Endothelial cell (in vitro differentiated cells): ENCODE measurements at places on chromosomes 4 and X. TPM values are rescaled to one million over a fixed set of nuclear protein-coding genes. Genes with fewer than 3 reads are reported as not detected.

The FGF13 gene
- total RNA-seq: 42.6 TPM

The ALB gene
- total RNA-seq: 0.64 TPM

The SMIM31 gene
- not detected for total RNA-seq

The FRMD7 gene
- total RNA-seq: not detected

The CTAG1A gene
- total RNA-seq: not detected

The UGT2B15 gene
- total RNA-seq: not detected

The CT45A10 gene
- not detected for total RNA-seq

The MAGEA8 gene
- total RNA-seq: not detected

The ODAPH gene
- total RNA-seq: not detected

The IQCM gene
- not detected for total RNA-seq

The DBET gene
- 0.28 TPM for total RNA-seq

The SORCS2 gene
- 1.3 TPM for total RNA-seq

DNA sequence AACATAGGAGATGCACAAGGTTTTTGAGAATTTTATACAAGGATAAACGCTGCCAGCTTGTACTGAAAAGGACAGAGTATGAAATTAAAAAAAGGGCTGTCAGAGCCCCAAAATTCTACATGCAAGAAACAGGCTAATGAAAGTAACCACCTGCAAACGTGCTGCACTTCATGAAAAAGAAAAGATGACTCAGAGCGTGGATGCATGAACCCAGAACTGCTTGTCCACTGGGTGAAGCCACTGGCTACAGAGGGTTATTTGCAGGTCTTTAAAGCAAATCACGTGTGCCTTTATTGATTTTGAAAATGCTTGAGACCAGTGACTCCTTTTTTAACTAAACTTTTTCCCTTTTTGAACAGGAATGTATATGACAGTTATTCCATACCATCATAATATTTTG, 25.3 kb upstream of the FRMD7 start:
- no peak for DNase-seq

- DNase-seq: no peak
Measured at GRCh38 chrX:84189125-84189524, 1.1 kb upstream of the RPS6KA6 start.

GRCh38 chr4:148283665-148284064, 158.5 kb downstream of the NR3C2 start:
- no peak for DNase-seq

- DNase-seq: no peak
Measured at GRCh38 chr4:52001616-52002015, 18.5 kb downstream of the LRRC66 start.

DNA sequence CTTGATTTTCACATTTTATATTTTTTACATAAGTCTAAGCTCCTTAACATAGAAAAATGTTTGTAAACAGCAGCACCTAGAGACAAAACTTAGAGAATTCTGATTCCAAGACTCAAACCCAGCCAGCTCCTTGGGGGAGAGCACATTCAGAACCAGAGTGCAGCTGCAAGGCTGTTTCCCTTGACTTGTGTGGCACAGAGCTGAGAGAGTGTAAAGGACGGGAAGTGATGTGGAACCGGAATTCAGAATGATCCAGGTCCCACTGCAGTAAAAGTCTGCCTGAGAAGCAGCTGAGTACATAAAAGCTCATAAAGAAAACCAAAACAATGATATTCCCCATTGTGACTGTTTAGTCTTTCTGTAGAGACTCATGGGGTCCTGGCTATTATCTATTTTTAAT, 713.8 kb downstream of the RAB28 start:
- no peak for DNase-seq

GRCh38 chr4:99917575-99917974, 23.3 kb upstream of the LAMTOR3 start:
- DNase-seq: no peak

DNA sequence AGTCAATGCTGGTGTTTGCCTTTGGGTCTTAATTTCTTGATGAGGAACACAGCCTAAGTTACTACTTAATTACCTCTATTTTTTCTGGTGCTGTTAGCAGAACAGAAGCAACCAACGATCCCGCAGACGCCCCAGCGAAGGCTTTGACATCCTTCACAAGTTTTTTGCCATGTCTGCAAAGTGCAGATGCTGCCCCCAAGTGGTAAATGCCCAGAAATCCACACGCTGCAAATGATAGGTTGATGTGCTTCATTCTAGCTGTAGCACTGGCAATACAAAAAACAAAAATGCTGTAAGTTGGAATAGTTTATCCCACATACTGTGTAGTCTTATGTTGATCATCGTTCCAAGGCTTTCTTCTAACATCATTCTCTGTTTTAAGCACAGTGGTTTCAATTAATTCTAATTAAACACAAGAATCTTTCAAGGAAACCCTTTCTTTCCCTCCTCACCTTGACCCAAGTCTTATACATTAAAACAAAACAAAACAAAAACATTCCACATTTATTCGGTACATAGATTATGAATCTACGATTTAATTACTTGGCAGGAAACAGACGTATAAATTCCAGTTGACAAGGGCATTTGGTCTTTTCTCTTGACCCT, 1.2 kb downstream of the PNPLA4 start:
- peak; percentile 54 for DNase-seq

DNA sequence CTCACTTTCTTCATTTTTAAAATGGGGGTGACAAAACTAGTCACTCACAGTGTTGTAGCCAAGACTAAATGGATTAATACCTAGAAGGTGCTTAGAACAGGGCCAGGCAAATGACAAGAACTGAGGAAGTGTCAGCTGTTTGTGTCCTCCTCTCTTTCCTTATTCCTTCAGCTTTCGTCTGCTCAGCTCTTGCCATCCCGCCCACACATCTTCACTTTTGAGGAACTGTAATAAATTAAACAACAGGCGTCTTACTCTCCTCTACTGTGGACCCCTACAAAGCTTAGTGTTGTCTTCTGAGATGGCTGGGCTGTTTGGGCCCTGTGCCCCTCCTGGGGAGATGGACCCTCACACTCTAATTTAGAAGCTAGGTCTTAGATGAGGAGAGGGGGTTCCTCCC, 2.7 kb downstream of the HPSE start:
- DNase-seq: no peak

GRCh38 chr4:9970399-9971011, 50.8 kb downstream of the SLC2A9 start:
- DNase-seq: no peak

- DNase-seq: no peak
Measured at GRCh38 chr4:164484551-164484950, 269.4 kb upstream of the SMIM31 start.

GRCh38 chr4:159607809-159608208, 504.9 kb downstream of the RAPGEF2 start:
- no peak for DNase-seq

GRCh38 chrX:41558531-41558930, 111.4 kb downstream of the NYX start:
- DNase-seq: no peak

DNA sequence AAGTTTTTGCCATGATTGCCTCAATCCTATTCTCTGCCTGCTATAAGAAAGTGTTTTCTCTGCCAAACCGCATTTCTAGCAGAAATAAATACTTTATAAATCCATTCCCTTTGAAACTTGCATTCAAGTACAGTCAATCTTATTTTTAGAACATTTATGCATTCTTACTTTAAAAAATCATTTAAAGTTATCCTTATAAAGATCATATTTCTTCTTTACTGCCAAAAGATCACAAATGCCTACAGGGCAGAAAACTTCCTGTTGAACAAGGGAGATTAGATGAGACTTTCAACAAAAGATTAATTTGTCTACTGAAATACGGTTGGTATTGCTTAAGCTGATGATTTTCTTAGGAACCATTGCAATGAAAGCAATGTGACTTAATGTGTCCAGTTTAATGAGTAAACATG, 207.2 kb upstream of the SLIT2 start:
- DNase-seq: no peak

GRCh38 chr4:85701861-85702321, 226.9 kb downstream of the ARHGAP24 start:
- no peak for DNase-seq

- no peak for DNase-seq
Measured at GRCh38 chrX:12411831-12412230, 273.6 kb downstream of the FRMPD4 start.

- DNase-seq: peak; percentile 17
Measured at GRCh38 chrX:7068939-7069367, 78.6 kb upstream of the STS start.

DNA sequence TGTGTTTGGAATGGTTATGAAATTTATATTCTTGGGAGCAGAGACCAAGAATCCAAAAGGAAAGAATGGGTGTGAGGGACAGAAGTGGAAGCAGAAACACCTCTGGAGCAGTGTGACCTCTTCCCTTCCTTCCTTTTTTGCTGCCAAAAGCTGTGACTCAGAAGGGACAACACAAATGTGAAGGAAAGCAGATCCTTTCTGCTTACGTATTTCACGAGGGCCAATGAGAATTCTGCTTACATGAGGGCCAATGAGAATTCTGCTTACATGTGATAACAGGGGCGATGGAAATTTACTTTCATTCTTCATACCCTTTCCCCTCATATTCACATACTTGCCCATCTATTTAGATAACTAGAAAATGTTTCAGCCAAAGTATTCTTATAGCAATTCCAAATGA, 404.6 kb downstream of the PRDM5 start:
- no peak for DNase-seq

DNA sequence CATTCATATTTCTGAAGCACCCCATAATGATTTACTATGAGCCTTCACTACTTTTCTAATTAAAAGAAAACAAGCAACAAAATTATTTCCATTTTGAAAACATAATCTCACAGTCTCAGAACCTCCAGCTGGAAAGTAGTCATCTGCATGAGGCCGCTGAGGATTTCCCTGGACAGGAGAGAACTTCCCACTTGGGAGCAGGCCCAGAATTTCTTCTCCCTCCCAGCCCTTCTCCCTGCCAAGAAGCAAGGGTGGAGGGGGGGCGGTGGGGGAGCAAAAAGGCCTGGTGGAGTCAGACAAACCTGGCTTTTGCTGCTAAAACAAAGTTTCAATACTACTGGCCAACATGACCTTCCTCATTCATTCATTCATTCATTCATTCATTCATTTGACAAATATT, 167.3 kb downstream of the PJA1 start:
- no peak for DNase-seq

GRCh38 chrX:152819732-152820131, 10.8 kb downstream of the CETN2 start:
- no peak for DNase-seq
